ENCODE measurements at places on chromosomes 11 and 22.
A peak's percentile ranks its signal among the peaks of the same experiment; 100 is the strongest.

- DNase-seq, result no peak
Measured at GRCh38 chr11:44333271-44334218, 23.6 kb upstream of the ALX4 start.

DNA sequence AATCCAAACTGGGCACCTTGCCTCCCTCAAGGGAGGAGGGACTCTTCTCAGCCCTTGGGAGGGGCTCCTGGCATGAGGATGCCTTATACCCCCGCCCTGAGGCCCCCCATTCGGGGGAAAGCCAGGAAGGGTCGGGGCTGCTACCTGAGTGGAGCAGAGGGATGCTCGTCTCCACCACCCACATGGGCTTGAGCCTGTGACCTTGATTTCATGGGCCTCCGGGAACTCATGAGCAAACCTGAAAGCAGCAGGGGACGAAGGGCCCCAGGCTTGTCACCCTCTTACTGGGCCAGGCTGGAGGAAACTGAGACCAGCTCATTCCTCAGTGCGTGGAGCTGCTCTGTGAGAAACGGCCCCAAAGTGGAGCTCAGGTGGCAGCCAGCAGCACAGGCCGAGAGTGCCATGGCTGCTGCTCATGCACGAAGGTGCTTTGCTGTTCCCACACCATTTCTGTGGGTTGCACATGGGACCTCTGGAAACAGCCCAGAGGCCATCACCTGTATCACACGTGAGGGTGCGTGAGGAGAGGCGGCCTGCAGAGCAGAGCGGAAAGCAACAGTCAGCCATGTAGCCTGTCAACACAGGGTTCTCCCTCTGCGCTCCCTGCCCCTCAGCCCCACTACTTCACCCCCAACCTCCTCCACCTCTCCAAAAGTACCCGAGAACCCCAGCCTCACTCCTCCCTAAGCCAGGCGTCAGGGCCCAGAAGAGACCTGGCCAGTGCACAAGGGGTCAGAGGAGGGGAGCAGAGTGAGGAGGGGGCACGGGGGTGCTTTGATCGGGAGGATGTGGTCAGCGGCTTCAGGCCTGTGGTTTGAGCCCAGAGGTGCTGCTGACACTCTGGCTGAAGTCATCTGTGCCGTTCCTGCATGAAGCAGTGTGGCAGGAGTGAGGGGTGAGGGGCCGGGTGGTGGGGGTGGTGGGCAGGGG is 14.1 kb upstream of the IL2RB start:
- no peak for DNase-seq

GRCh38 chr11:27397624-27398399 is 34.8 kb upstream of the CCDC34 start:
- DNase-seq, result no peak

- DNase-seq, result no peak
Measured at GRCh38 chr22:23782252-23782651, 4.5 kb upstream of the SMARCB1 start.

- peak; percentile 80 for DNase-seq
Measured at GRCh38 chr11:133934599-133935550, 21.9 kb downstream of the IGSF9B start.

DNA sequence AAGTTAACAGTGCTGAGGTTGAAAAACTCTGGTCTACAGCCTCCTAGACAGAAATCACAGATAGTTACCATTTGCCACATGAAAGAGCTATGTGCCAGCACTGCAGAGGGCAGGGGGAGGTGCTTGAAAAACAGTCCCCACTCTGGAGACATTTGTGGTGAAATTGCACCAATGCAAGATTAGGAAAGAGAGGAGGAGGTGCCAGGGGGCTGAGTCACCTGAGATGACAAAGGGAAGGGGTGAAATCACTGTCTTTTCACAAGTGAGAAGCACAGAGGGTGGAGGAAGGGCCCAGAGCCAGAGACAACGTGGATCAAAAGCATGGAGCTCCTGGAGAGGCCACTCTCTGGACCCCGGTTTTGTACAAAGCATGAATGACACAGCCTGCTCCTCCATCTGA is 196.3 kb downstream of the BUD13 start:
- DNase-seq, result no peak

DNA sequence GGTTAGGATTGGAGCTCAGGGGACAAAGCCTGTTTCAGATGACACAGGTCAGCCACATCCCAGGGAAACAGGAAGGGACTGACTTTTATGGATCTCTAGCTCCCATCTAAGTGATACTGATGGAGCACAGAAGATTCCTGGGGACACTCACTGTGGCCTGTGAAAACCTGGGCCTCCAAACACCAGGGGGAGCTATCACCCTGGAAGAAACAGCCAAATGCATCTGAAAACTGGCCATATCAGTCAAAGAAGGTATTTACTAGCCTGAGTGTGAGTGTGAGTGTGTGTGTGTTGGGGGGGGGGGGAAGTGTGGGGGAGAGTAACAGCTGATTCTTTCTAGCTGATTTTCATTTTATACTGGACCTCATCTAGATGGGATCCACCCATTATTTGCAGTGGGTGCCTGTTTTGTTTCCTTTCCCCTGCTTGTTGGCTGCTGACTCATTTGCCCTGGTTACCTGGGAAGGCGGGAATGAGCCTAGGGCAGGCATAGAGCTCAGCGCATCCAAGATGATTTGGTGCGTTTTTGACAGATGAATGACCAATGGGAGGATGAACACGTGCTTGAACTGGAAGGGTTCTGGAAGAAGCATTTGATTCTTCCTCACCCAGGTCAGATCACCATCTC is 284.0 kb downstream of the KIRREL3 start:
- peak; percentile 37 for DNase-seq

DNA sequence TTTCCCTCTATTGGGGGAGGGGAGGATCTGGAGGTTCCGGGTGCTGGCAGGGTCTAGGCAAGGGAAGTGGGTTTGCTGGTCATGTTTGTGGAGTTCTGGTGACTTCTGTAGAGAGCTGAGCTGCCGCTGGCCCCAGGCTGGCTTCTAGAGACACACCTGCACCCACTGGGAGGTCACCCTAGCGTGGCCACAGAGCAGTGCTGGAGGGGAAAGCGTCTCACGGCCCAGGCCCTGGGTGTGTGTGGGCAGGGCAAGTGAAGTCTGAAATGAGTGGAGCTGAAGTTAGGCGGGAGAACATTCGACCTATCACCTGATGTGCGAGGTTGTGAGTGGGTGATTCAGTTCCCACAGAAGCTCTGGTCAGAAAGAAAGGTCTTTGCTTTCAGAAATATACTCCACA is 27.9 kb downstream of the SMIM38 start:
- DNase-seq, result no peak

GRCh38 chr11:17353821-17354600 is 2.4 kb downstream of the NCR3LG1 start:
- peak; percentile 81 for DNase-seq

DNA sequence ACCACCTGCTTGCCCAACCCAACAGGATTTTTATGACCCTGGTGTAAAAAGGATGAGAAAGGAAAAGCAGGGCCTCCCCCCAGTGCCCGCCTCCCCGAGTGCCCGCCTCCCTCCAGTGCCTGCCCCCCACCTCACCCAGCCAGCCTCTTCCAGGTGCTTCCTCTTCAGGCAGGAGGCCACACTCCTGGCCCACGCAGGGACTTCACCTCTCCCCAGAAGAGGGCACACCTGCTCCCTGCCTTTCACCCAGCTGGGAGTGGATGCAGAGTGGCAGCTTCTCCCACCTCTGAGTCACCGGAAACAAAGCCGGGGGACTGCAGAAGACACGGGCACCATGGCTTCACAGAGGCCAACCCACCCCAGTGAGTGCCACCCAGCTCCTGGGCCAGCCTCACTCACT is 16.1 kb downstream of the CPT1A start:
- no peak for DNase-seq

- no peak for DNase-seq
Measured at GRCh38 chr11:56849852-56850251, 101.4 kb upstream of the OR9G4 start.

DNA sequence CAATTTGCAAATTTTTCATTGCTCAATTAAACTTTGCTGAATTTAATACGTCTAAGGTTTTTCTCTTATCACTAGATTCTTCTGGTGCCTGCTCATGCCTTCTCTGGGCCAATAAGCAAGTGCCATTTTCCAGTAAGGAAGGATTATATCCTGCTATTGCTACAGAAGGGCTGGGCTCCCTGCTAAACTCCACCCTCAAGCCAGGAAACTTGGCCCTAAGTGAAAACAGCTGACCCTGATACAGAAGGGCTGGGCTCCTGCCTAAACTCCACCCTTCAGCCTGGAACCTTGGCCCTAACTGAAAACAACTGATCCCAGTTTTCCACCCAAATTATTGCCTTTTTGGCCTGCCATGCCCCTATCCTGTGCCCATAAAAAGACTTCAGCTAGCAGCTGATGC is 385.3 kb downstream of the DYNC2H1 start:
- no peak for DNase-seq

GRCh38 chr22:33657670-33658069 is 262.6 kb downstream of the LARGE1 start:
- no peak for DNase-seq

DNA sequence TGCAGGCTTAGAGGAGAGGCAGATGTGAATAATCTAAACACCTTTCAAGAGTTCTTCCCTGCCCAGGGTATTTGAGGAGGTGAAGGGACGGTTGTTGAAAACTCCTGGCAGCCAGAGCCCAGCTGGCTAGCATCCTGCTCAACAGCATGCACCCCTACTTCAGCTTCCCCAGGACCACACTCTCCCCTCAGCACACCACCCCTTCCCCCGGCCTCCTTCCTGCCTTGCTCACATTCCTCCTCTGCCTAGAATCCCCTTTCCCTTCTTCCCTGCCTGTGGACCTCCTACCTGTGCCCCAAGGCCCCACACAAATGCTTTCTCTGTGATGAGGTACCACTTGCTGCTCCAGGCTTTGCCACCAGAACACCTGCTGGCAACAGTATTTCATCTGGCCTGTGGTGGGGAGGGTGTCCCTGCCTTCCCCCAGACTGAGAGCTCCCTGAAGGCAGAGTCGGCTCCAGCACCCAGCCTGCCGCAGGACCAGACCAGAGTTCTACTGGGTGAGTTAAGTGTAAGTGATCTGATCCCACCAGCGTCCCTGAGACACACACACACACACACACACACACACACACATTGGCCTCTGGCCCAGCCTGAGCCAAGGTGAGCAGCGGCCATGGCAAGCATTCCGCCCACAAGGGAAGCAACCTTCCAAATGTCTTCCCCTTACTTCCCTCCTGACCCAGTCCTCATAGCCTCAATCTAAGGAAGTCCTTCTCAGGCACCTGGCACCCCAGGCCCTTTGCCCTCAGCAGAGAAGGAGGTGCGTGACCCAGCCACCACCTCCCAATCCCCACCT is 79.5 kb downstream of the PDE2A start:
- no peak for DNase-seq

- peak; percentile 14 for DNase-seq
Measured at GRCh38 chr11:80307676-80308075, 866.8 kb upstream of the TENM4 start.

- no peak for DNase-seq
Measured at GRCh38 chr22:22168190-22168940, 76.2 kb upstream of the VPREB1 start.

- peak; percentile 55 for DNase-seq
Measured at GRCh38 chr11:83156996-83157593, at the start of gene PCF11. Gene PCF11, plus strand, starts transcription at chr11:83157131. Its CDS starts 309 bp downstream, at chr11:83157440.

DNA sequence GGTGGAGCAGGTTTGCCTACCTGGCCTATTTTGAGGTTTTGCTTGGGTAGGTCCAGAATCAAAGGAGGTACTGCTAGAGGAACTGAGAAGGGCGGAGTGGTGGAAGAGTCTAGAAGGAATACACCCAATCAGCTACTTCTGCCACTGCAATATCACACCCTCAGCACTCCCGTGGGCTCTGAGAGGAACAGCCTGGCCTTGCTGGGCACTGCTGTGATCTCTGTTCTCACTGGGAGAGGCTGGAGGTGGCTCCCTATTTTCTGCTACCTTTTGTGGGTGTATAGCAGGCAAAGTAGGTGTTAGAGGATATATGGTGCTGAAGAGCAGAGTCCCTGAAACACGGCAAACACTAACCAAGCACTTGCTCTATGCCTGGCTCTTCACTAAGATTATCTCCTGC is 25.0 kb upstream of the IGSF22 start:
- no peak for DNase-seq

GRCh38 chr11:123431619-123432018 is 1.6 kb downstream of the GRAMD1B start:
- DNase-seq, result no peak

DNA sequence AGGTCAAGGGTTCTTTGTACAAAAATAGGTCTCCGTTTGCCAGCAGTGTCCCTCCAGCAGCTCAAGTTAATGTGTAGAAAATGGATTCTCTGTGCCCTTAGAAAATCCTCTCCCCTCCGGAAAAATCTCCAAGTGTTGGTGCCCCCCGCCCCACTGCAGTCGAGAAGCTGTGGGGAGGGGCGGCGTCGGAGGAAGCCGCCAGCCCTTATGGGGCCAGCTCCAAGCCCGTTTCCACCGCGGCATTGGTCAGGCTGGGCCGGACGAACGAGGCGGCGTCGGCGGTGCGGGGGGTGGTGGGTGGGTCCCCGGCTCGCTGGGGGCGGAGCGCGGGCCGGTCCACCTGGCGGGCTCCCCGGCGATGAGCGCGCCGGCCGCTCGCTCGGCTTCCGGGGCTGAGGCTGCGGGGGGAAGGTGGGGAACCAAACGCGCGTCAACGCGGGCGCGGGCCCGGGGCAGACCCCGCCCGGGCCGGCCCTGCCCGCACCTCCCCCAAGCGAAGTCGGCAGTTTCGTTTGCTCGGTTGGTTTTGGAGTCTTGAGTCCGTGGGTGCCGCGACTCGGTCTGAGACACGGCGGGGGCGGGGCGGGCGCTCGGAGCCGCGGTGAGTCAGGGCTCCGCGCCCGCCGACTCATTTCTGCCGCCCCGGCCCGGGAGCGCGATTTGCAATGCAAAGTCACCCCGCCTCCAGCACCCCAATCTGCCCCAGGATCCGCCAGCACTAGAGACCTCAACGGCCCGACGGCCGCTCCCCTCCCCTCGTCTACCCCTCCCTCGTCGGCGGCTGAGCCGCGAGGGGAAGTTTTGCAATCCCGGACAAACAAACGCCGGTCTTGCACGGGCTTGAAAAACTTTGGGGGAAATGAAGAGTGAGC is 1.4 kb downstream of the ASCL2 start:
- DNase-seq, result no peak

DNA sequence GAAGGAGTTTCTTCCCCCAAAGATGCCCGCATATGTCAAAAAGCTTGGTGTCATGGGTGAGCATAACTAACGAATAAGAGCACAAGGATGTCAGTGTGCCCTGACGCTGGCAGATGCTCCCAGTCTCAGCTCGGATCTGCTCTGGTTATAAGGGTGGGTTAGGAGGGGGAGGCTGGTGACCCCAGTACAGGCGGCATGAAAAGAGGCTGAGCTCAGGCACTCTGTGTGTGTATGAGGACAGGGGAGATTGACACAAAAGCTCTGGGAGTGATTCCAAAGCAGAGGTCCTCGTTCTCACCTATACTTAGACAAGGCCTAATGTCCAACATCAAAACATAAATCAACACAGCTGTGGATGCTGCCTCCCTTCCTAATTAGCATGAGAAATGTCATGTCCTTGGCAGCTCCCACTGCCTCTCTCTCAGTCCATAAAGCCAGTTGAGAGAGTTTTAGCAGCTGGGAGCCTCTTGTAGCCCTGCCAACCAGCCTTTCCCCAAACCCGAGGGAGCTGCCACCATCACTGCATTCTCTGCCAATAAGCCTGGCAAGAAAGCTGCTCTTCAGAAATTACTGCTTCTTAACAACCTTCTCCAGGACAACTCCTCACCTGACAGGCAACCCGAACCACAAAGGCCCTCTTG is 59.8 kb downstream of the SC5D start:
- no peak for DNase-seq

GRCh38 chr22:23029521-23030228 is 40.6 kb upstream of the GNAZ start:
- DNase-seq, result no peak
